ENCODE measurements at places on chromosomes 5 and 9.

- no peaks in the 10 kb centered on the region for H3K36me3 ChIP-seq
- no peaks in the 10 kb centered on the region for H3K27me3 ChIP-seq
- H3K27ac ChIP-seq: no peak overlapping the region
- H3K4me1 ChIP-seq: no peaks in the 10 kb centered on the region
- DNase-seq: no peak
- H3K4me3 ChIP-seq: no peak overlapping the region
Measured at GRCh38 chr5:33639474-33639873, 198.7 kb downstream of the TARS1 start.

DNA sequence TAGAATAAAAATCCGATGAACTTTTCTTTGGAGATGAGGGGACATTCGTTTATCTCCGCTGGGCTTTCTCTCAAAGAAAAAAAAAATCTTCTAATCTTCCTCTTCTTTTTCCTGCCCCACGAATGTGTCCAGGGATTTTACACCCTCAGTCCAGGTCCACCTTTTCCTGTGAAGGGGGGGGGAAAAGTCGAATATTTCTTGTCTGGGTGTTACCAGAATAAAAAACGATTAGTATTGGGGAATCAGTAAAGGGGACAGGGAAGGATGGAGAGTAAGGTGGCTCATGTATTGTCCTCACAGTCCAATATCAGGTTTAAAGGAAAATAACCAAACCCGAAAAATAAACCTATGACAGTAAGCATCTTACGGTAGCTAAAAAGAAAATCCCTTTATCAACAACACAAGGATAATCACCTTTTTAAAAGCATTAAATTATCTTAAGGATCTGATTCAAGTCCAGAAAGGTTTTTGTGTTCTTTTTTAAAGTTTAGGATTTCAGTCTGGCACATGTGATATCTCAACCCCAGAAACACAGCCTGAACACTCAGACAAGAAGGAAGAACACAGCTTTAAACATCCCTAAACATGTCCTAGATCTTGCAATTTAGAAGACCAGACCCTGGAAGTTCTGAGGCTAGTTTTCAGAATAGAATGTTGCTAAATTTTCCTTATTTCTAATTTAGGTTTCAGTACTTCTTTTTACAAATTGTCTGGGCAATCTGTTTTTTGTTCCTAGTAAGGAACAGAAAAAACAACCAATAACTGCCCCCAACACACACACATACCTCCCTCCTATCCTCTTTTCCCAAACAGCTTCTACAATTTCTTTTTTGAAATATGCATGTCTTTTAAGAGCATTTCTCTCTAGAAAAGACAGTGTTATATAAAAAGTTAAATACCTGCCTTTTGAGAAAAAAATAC lies 1.2 kb downstream of the ZNF608 start:
- peak overlapping the region; percentile 96 for H3K27ac ChIP-seq
- peaks cover 6% of the 10 kb centered on the region for H3K4me1 ChIP-seq

GRCh38 chr5:158261674-158262367 lies 402.9 kb upstream of the CLINT1 start:
- DNase-seq: no peak
- H3K27me3 ChIP-seq: no peaks in the 10 kb centered on the region
- no peak overlapping the region for H3K4me3 ChIP-seq
- no peak overlapping the region for H3K27ac ChIP-seq

- DNase-seq: no peak
- H3K4me1 ChIP-seq: no peaks in the 10 kb centered on the region
- H3K27ac ChIP-seq: no peak overlapping the region
- no peaks in the 10 kb centered on the region for H3K36me3 ChIP-seq
Measured at GRCh38 chr5:78268356-78268755, 26.1 kb downstream of the AP3B1 start.

DNA sequence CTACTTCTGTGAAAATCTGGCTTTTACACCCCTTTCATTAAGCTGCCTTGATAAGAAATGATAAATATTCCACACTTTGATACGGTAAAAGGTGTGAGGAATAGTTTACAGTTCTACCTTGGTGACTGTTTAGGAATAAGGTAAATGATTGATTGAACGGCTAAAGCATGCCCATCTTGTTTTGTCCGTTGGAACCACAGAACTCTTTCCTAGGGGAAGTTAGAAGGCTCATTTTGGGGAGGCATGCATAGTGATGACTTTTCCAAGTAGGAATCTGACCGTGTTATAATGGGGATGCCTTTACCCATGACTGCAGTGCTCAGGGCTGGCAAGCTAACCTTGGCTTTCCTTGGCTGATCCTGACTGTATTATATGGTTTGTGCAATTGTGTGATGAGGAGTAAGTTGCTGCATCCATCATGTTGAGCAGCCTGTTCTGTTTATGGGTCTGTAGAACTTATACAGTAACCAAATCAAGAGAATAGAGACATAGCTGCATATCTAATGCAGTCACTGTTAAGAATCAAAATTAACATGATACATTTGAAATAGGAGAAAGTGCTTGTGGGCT lies 24.5 kb downstream of the PCSK5 start:
- no peaks in the 10 kb centered on the region for H3K27me3 ChIP-seq
- H3K36me3 ChIP-seq: peaks cover 2% of the 10 kb centered on the region
- peak overlapping the region; percentile 77 for H3K27ac ChIP-seq

DNA sequence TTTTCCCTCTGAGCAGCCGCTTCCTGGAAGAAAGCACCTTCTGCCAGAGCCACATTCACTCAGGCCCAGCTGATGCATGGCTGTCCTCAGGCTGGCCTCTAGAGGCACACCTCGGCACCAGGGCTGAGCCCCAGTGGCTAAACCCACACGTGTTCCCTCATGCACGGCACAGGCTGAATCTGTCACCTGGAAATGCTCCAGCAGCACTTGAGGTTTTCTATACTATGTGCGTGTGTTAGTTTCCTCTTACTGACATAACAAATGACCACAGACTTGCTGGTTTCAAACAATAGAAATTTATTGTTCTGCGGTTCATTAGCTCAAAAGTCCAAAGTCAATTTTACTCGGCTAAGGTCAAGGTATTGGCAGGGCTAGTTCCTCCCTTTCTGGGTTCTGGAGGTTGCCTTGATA lies 141.4 kb downstream of the LRRC70 start:
- DNase-seq: peak; percentile 37
- H3K4me3 ChIP-seq: no peak overlapping the region
- no peaks in the 10 kb centered on the region for H3K36me3 ChIP-seq
- no peaks in the 10 kb centered on the region for H3K27me3 ChIP-seq

DNA sequence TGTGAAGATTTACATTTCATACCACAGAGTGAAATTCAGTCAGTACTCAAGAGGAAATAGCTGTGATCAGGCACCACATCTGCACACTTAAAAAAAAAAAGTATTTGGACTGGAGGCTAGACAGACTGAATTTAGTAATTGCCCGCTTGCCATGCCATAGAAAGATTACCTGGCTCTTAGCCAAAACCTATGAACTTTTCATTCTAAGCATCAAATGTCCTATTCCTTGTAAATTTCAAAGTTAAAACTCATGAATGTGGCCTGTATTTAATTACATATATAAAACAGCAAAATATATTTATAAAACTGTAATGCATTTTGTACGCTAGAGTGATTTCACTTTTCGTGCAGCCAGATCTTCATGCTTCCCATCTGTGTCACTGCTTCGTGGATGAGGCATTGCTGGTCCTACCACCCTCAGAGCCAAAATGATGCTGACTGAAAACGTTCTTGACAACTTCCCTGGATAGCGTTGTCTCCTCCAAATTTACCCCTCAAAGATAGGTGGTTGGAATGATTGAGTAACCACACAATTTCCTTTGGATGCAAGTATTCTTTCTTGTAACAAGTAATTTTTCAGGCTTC lies 447.9 kb upstream of the SGCD start:
- no peak for DNase-seq
- H3K36me3 ChIP-seq: no peaks in the 10 kb centered on the region
- no peaks in the 10 kb centered on the region for H3K4me1 ChIP-seq
- no peaks in the 10 kb centered on the region for H3K27me3 ChIP-seq
- H3K4me3 ChIP-seq: no peak overlapping the region

DNA sequence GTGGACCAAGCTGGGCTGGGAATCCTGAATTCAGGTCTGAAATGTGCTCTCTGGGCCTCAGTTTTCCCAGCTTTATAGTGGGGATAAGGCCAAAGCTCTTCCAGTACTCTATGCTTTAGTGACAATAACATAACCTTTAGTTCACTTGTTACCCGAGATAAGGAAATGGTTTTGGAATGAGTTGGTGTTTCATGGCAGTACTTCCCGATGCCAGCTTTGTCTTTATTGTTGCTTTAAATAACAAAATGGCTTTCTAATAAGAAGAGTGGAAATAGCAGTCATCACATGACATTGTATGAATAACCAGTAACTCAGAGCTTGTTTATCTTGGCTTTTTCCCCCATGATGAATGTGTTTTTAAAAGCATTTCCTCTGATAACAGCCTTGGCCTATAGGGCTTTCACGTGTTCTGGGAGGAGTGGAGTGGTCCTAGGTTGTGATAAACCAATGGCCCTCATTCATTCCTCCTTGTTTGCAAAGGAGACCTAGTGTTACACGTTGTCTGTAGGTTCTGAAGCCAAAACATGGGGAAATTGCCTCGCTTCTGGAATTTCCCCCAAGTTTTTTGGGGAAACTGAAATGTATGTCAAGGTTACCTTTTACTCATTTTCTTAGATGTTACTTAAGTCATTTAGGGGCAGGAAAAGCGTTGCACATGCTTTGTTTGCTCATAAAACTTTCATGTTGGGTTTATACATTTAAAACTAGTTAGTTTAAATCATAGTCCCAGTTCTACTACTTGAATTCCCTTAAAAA lies 53.7 kb downstream of the ZNF618 start:
- H3K27ac ChIP-seq: no peak overlapping the region
- DNase-seq: no peak
- no peaks in the 10 kb centered on the region for H3K4me1 ChIP-seq
- H3K4me3 ChIP-seq: no peak overlapping the region
- H3K36me3 ChIP-seq: no peaks in the 10 kb centered on the region

GRCh38 chr5:122408592-122409224 lies 96.7 kb downstream of the SNCAIP start:
- H3K27me3 ChIP-seq: no peaks in the 10 kb centered on the region
- DNase-seq: no peak
- H3K36me3 ChIP-seq: no peaks in the 10 kb centered on the region
- no peaks in the 10 kb centered on the region for H3K4me1 ChIP-seq

GRCh38 chr5:97089149-97089801 lies 53.1 kb downstream of the LIX1 start:
- no peak overlapping the region for H3K27ac ChIP-seq
- no peaks in the 10 kb centered on the region for H3K4me1 ChIP-seq
- no peak overlapping the region for H3K4me3 ChIP-seq
- no peak for DNase-seq
- no peaks in the 10 kb centered on the region for H3K27me3 ChIP-seq

GRCh38 chr5:68343421-68343826 lies 127.9 kb downstream of the PIK3R1 start:
- H3K27ac ChIP-seq: no peak overlapping the region
- no peak overlapping the region for H3K4me3 ChIP-seq
- peaks cover 6% of the 10 kb centered on the region for H3K4me1 ChIP-seq
- H3K36me3 ChIP-seq: no peaks in the 10 kb centered on the region

DNA sequence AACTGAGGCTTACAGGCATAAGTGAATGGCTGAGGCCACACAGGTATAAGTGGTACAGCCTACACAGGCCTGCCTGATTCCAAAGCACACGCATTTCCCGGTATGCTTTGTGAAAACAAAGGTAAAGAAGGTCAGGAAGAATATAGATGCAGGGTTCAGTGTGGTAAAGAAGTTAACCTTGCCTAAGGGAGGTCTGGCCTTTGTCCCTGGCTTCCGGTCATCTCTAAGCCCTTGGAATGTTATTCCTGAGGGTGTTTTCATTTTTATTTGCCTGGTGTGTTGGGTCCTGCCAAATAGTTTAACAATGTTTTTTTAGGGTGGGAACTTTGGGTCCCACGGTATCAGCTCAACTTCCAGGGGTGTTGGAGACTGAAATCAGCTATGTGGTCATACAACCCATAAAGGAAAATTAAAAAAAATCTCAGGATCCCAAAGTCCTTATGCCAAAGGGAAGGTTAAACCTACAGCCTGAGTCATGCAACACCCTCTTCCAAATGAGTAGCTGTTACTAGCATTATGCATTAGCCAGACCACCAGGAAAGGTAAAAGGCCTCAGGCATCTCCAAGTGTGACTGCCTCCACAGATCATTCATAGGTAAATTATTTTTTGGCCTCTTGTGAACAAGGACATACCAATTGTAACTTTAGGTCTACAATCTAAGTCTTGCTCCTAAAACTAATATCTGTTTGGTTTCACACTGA lies 124.6 kb downstream of the ATP10B start:
- no peaks in the 10 kb centered on the region for H3K4me1 ChIP-seq
- no peaks in the 10 kb centered on the region for H3K36me3 ChIP-seq
- H3K4me3 ChIP-seq: no peak overlapping the region
- no peak overlapping the region for H3K27ac ChIP-seq
- no peak for DNase-seq
- H3K27me3 ChIP-seq: no peaks in the 10 kb centered on the region

DNA sequence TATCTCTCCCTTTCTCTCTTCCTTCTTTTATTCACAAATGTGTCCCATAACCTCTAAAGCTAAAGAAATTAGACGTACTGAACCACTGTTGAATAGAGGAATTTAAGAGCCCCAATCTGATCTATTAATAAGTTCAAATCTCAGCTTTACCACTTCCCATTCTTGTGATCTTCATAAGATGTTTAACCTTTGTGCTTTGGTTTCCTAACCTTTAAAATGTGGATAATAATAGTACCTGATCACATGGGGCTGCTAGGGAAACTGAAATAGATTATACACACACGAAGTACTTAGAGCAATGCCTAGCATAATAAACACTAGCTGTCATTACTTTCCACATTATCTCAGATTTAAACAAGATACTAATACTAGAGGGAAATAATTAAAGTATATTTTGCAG lies 324.3 kb upstream of the SEMA6A start:
- peak; percentile 48 for DNase-seq
- no peaks in the 10 kb centered on the region for H3K4me1 ChIP-seq
- no peak overlapping the region for H3K4me3 ChIP-seq
- H3K27me3 ChIP-seq: no peaks in the 10 kb centered on the region
- no peak overlapping the region for H3K27ac ChIP-seq
- H3K36me3 ChIP-seq: no peaks in the 10 kb centered on the region

DNA sequence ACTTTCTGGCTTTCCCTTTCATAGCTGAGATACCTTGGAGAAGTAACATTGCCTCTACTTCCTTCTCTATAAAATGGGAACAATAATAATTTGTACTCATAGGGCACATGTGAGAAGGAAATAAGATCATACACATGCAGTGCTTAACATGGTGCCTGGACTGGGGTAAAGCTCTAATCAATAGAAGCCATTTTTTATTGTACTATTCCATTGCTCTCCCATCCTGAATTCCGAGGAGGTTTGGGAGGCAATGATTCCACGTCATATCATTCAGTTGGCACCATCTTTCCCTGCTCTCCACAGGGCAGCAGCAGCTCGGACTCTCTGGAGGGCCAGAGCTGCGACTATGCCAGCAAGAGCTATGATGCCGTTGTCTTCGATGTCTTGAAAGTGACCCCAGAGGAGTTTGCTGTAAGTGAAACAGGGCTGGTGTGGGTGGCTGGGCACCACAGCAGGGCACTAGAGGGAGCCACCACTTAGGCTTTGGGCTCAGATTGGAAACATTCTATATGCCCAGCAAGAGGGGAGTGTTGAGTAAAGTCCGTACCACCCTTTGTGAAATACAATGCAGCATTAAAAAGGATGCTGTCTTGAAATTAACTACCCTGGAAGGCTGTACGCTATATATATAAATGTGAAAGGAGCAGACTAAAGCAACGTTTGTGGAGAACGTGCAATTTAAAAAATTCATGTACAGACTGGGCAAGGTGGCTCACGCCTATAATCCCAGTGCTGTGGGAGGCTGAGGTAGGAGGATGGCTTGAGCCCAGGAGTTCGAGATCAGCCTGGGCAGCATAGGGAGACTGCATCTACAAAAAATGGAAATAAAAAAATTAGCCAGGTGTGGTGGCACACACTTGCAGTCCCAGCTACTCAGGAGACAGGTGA lies 51.2 kb downstream of the RALGPS1 start:
- no peak overlapping the region for H3K4me3 ChIP-seq
- no peaks in the 10 kb centered on the region for H3K4me1 ChIP-seq
- H3K36me3 ChIP-seq: peaks cover 2% of the 10 kb centered on the region
- DNase-seq: peak; percentile 37
- no peak overlapping the region for H3K27ac ChIP-seq
